Renal cortical epithelial cell (primary cell): ENCODE measurements at places on chromosomes 3 and 15. TPM values are rescaled to one million over a fixed set of nuclear protein-coding genes. Genes with fewer than 3 reads are reported as not detected.

DNA sequence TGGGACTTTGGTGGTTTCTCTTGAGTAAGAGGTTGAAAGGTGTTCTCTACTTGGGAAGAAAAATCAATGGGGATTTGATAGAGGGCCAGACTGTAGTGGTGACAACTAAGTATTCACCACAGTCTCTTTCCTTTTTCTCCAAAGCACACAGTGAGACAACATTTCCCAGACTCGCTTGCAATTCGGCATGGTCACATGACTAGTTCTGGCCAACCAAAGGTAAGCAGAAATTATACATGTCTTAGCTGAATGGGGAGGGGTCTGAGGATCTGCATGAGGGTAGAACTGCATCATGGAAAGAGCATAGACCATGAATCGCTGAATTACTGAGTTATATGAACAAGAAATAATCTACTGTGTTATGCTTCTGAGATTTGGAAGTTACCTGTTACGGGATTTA, 144.5 kb upstream of the MYRIP start:
- DNase-seq, result no peak

DNA sequence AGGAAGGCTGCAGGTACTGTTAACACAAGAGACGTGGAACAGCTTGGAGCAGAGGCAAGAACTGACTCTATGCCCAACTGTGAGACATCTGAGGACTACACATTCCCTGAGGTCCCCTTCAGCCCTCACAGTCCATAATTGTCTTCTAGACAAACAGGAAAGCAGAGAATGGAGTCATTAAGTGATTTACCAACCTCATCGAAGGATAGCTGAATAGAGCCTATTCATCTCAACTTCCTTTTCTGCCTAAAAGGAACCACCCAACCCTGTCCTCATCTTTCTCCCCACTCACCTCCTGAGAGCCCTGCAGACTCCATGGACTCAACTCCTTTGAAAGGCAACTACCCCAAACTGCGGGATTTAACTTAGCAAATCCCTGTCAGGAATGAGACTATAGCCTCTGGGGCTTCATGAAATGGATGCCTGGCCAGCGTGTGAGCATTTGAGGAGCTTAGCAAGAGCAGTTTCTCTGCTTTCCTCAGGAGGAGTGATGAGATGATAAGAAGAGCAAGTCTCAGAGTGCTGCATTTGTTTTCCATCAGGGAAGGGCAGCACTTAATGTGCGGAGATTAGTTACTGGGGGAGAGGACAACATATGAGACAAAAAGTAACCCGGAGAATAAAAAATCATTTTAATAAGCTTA, 61.5 kb upstream of the FILIP1L start:
- DNase-seq, result no peak

DNA sequence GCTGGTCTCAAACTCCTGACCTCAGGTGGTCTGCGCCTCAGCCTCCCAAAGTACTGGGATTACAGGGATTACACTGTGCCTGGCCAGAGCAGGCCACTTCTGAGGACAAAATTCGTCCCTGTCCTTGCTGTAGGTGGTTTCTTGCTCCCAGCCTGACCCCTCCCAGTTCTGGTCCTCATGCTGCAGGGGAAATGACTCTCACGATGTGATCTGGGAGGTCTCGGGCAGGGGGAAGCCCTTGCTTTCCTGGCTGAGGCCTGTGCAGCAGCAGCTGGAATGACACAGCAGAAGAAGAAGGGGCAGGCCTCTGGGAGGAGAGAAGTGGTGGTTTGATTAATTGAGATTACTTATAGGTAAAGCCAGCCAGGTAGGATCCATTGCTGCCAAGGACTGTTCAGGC, 39.3 kb downstream of the MEGF11 start:
- DNase-seq, result no peak

DNA sequence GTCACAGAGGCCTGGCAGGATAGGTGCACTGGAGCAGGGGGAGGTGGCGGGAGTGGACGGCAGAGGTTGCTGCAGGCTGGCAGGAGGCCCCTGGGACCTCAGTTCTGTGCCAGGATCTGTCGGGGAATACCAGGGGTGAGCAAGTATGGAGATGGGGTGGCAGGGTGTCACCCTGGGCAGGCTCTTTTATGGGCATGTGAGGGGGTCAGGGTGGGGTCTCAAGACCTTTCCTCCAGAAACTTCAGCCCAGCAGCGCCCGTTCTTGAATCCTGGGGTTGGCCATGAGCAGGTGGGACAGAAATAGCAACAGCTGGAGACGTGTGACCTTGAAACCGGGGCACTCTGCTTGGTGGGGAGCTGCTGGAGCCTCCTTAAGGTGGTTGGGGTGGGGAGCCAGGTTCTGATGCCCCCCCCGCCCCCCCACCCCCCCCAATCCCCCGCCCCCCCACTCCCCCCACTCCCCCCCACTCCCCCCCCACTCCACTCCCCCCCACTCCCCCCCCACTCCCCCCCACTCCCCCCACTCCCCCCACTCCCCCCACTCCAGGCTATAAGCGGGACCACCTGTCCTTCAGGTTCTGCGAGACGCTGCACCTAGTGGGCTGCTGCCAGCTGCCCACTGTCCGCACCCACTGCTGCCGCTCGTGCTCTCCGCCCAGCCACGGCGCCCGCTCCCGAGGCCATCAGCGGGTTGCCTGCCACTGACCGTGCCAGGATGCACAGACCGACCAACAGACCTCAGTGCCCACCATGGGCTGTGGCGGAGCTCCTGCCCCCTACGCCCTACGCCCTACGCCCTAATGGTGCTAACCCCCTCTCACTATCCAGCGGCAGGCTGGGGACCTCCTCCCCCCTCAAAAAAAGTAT, 84.9 kb downstream of the TBC1D2B start:
- no peak for DNase-seq

CD200 gene
- total RNA-seq, result 1.9 and 2.3 TPM in 2 replicates

DNA sequence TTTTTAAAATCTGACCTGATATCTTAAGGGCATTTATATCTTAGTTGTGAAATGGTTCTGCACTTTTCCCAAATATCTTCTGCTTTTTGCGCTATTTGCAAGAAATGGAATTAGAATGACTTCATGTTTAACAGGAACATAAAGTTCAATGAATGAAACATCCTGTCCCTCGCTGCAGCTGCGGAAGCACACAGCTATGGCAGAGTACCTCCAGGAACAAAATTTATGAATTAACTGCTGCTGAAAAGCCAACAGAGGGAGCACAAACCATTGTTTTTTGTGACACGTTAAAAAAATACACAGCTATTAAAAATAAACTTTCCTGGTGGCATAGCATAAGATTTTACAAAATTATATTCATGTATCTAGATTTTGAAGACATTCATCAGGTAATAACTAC, 404.4 kb upstream of the MDFIC2 start:
- DNase-seq, result peak; percentile 41

DNA sequence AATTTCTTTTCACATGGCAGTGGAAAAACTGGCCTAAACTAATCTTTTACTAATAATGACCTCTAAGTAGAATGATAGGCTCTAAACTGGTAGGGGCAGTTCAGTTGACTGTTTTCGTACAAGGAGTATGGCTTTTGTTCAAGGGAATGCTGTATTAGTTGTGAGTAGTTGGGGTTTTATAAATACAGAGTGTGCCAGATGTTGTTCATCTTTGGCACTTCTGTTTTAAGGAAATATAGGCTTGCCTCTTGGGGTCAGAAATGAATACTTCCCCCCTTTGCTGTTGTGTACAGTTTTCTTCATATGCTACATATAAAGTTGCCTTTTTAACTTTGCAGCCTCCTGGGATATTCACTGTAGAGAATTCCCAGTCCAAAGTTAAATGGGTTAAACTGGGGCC, 181.0 kb upstream of the CGNL1 start:
- no peak for DNase-seq

- no peak for DNase-seq
Measured at GRCh38 chr3:27358372-27358771, 10.8 kb downstream of the NEK10 start.

GRK7 gene
- total RNA-seq, result 0.05 TPM in 1 of 2 replicates, not detected in the other

- DNase-seq, result peak; percentile 87
Measured at GRCh38 chr3:122146466-122146865, 37.0 kb upstream of the CASR start.

DNA sequence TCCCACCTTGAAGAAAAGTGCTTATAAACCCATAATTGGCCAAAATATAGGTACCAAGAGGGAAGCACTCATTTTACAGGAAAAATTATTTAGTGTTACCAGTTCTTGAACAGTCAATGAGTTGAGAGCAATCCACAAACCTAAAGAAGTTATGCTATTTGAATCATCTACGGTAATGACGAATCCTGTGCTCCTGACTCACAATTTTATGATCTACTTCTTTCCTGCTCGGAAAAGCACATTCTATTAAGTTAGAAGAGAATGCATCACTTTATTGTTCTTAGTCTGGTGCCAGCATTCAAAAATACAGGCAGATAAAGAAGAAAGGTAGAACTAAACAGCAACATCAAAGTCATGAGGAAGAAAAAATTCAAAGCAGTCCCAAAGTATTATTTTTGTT, 33.2 kb downstream of the CHRM5 start:
- DNase-seq, result peak; percentile 28

- no peak for DNase-seq
Measured at GRCh38 chr3:81095956-81096355, 665.5 kb downstream of the GBE1 start.

- no peak for DNase-seq
Measured at GRCh38 chr15:25242957-25243799, 195.6 kb downstream of the UBE3A start.

- DNase-seq, result no peak
Measured at GRCh38 chr3:195802261-195802701, 9.4 kb downstream of the MUC4 start.

IGSF11 gene
- 0.05 TPM in 1 of 2 replicates, not detected in the other for total RNA-seq

DNA sequence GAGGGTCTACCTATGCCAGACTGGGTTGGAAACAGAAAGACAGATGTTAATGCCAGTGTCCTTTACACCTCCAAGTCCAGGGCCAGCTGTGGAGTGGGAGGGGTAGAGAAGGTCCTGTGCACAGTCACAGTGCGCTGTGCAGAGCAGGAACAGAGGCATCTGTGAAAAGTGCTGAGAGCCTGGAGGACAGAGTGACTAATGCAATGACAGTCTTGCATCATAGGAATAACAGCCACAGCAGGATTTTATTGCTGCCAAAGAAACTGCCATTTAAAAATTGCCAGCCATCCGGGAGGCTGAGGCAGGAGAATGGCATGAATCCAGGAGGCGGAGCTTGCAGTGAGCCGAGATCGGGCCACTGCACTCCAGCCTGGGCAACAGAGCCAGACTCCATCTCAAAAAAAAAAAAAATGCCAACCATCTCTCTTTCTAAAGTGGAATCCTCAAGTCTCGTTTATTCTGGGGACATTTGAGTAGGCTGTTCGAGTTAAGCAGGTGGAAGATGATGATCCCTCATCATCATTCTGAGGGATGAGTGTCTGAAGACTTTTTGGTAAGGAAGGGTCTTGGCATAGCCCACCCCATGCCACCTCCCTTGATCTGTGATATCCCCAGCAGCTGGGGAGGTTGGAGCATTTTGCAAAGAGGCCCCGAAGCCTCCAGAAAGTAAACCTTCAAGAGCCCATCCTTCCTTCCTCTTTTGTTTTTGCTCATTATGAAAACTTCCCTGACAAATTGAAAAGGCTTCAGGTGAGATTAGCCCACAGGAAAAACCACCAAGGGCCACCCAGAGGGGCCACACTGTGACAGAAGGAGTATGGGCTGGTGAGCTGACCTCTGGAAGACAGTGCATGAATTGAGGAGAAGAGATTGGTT, 7.7 kb downstream of the CCR2 start:
- DNase-seq, result peak; percentile 53

BSN gene
- total RNA-seq, result 0.25 TPM in 1 of 2 replicates, not detected in the other

EIF5A2 gene
- total RNA-seq, result 10.2 and 15.1 TPM in 2 replicates

GRCh38 chr3:82081351-82081750, 319.9 kb upstream of the GBE1 start:
- no peak for DNase-seq

DNA sequence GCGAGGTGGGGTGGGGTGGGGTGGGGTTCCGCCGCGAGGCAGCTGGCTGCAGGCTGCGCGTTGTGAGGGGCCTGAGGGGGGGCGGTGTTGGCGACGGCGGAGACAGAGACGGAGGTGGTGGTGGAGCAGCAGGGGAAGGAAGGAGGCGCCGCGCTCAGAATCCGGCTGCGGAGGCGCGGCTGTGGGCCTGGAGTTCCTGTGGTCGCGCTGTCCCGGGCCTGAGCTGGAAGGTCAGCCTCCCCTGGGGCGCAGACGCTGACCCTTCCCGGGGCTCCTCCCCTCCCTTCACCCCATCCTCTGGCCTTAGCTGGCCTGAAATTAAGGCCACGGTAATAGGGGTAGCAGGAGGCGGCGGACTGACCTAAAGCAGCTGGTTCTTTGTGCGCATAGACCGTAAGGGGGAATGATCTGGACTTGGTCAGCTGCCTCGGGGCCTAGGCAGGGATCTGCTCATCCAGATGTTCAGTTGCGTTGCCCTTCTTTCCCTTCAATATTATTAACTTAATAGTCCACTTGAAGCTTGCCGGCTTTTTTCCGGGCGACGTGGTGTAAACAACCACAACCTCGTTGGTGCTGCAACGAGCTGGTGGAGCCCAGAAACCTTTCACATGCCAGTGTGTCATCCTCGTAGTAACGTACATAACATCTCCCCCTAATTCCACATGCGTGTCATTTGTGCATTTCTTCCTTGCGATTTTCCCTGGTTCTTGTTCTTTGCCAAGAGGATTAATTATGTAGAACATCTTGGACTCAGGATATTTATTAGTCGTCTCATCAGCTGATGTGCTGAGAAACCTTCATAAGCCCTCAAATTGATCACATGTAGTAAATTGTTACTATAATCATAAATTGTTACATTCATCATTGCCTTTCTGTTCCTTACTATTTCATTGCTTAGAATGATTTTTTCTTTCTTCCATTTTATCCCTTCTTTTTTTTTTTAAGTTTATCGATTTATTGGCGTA, 626 bp downstream of the SEC62 start:
- DNase-seq, result peak; percentile 49

DNA sequence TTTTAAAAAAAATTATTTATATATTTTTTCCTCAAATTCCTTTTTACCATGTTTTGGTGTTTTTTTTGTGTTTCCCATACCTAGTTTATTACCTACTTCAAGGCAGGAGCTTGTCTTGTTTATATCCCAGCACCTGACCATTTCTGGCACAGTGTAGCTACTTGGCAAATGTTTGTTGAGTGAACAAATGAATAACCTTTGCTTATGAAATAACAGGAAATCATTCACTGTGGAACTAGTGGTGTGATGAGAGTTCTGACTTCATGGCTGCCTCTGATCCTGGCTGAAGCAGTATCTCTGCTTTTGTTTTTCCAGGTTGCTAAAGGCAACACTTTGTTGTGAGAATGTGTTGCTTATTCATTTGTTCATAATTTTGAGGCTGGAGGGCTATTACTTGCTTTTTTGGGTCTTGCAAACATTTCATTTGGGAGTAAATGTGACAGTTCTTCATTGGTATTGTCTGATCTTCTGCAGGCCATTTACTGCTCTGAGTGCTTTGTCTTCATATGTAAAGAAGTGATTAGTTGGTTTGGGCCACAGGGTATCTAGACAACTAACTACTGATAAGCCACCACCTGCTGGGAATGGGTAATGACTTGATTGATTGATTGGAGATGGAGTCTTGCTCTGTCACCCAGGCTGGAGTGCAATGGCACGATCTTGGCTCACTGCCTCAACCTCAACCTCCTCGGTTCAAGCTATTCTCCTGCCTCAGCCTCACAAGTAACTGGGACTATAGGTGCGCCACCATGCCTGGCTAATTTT, 5.7 kb downstream of the RAD54L2 start:
- peak; percentile 76 for DNase-seq

- DNase-seq, result no peak
Measured at GRCh38 chr3:51975852-51976549, 1.1 kb downstream of the ABHD14A start.
